ENCODE measurements at places on chromosomes 5 and 9. TPM values are rescaled to one million over a fixed set of nuclear protein-coding genes. Genes with fewer than 3 reads are reported as not detected.

PCDHGB1 gene
- total RNA-seq: not detected

RNF183 gene
- 0.73 TPM for total RNA-seq

SLC27A6 gene
- total RNA-seq: not detected

FIBCD1 gene
- not detected for total RNA-seq

PNPLA7 gene
- 13.0 TPM for total RNA-seq

Data from T-cell (primary cell).